Activated T-cell treated with anti-CD3 and anti-CD28 coated beads, Interleukin-2, amount 50 U/mL, for 72 hours (primary cell): ENCODE measurements at places on chromosomes 1 and 21. TPM values are rescaled to one million over a fixed set of nuclear protein-coding genes. Genes with fewer than 3 reads are reported as not detected.

GRCh38 chr1:65729259-65729658 is 63.4 kb upstream of the PDE4B start:
- no peak for DNase-seq

GRCh38 chr1:198560161-198560560 is 19.7 kb upstream of the ATP6V1G3 start:
- DNase-seq: no peak

DNA sequence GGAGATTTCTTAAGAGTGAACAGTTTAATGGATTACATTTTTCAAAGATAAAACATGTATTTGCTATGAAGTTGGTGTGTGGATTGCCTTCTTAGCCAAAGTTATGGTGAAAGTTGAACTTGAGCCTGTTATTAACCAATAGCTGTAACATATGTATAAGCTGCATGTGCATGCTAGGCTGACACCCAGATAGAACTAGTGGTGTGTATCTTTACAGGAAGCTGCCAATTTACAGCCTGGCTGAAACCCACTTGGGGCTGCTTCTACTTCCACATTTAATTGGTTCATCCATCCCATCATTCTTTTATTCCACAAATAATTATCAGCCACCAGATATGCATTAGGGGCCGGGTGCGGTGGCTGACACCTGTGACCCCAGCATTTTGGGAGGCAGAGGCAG is 3.3 kb downstream of the PLA2G5 start:
- no peak for DNase-seq

DNA sequence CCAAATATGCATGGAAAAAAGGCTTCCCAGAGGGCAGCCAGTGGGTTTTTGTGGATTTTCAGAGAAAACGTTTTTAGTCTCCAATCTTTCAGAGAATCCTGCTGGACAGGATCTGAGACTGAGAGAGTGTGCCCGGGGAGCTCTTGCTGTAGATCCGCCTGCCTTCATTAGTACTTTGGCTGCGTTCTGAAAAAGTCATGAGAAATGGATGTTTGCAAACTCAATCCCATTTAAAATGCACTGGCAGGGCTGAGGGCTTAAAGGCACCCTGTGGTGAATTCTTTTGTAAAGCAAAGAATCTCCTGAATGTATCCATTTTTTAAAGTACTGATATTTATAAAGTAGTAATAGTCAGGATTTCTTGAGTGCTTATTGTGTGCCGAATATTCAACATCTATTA is 22.2 kb downstream of the FOXD2 start:
- no peak for DNase-seq

GRCh38 chr1:246262281-246262680 is 244.8 kb downstream of the SMYD3 start:
- DNase-seq: no peak

The ACBD3 gene
- total RNA-seq: 23.4 TPM

DNA sequence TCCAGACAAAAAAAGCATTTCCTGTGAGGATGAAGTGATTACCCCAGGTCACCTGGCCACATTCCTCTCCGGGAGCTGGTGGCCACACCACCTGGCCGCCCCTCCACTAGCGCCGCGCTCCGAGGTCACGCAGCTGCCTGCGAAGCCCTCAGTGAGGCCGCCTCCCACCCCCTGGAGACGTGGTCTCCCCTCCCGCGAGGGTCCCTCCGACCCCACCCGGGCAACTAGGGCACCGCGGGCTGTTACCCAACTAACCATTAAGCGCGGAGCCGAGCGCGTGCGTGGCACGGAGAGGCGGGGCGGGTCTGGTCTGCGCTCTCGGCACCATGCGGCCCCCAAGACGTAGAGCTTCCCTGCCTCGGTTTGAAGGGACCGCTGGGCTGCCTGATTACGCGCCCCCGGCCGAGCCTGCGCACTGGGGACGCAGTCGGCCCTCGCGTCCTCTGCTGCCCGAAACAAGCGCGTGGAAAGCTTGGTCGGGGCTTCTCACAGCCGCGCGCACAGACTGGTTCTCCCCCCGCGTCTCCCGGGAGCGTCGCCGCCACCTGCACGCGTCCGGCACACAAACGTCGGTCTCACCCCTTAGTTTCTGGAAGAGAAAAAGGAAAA is 106.5 kb downstream of the SLC16A1 start:
- DNase-seq: no peak

The KIF14 gene
- 20.1 TPM for total RNA-seq

DNA sequence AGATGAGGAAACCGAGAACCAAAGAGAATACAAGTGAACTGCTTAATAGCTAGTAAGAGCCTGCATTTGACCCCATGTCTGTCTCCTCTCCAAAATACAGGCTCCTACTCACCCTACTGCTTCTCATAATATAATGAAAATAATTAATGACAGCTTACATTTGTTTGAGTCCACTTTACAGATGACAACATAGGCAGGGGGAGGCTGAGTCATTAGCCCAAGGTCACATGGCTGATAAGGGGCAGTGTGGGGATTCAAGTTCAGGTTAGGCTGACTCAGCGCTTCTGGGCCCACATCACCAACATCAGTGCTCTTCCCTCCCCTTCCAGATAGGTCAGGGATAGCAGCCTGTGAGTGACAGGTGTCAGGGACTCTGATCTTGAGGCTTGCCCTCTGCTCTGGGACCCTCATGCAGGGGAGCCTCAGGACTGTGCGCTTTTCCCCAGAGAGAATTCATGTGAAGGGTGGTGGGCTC is 16.2 kb downstream of the AZIN2 start:
- DNase-seq: no peak

The C1orf94 gene
- total RNA-seq: not detected

GRCh38 chr1:211013346-211014240 is 120.4 kb downstream of the KCNH1 start:
- no peak for DNase-seq
